ENCODE measurements at places on chromosomes 6 and 20.

- no peak for ATAC-seq
These were observed 32.8 kb downstream of the APCDD1L start for GRCh38 chr20:58482416-58482815.

GRCh38 chr20:52150440-52151258 lies 40.9 kb downstream of the ZFP64 start:
- no peak for ATAC-seq

- ATAC-seq = no peak
These were observed 56.1 kb upstream of the HFE start for GRCh38 chr6:26031151-26031594.

DNA sequence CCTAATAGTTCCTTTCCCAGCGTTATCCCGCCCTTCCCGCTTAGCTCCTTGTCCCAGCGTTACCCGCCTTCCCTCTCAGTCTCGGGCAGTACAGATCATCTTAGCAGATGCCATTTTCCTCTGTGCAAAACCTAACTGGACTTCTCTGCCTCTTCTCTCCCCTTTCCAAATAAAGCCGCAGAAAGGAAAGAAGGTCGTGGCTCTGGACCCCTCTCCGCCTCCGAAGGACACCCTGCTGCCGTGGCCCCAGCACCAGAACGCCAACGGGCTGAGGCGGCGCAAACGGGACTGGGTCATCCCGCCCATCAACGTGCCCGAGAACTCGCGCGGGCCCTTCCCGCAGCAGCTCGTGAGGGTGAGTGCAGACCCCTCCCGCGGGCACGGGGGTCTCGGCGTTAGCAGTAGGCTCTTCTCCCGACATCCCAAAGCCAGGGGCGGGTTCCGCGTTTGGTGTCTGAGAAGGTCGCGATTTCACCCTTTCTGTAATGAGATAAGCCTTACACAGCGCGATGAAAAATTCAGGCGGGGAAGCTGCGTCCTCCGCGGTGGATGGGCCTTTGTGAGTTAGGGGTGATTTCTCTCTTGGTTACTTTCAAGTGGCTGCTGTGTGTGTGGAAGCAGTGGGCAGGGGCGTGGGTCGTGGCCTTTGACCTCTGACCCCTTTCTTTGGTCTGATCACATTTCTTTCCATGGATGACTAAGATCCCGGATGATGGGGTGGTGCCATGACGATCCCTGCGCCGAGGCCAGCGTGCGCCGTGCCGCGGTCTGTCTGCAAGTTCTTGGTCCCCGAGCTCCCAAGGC lies 292.7 kb downstream of the TAF4 start:
- ATAC-seq = no peak

DNA sequence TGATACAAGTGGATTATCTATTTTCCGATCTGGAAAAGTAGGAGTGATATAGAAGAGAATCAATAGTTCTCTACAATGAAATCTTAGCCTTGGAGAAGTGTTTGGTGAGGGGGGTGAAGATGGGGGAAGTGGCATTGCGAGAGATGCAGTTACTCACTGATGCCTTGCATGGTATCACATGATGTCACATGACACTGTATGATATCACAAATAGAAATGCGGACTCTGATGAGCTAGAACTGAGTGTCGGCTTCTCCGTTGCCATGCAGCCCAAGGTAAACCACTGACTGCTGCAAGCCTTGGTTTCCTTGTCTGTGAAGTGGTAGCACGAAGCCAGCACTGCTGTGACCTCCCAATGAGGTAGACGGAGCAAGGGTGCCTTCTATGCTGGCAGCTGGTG lies 403.3 kb upstream of the AGPAT4 start:
- ATAC-seq = no peak

DNA sequence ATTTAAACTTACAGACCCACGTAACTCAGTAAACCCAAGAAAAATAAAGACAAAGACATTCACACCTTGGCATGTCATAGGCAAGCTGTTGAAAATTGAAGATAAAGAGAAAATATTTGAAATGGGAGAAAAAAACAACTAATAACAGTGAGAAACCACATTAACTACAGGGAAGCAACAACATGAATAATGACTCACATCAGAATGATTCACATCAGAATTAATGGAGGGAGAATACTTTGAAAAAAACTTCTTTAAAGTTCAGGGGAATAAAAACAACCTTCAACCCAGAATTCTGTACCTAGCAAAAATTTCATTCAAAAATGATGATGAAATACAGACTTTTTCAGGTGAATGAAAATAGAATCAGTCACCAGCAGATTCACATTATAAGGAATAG lies 32.9 kb upstream of the SLC22A3 start:
- no peak for ATAC-seq

GRCh38 chr6:11460837-11461661 lies 76.5 kb upstream of the TMEM170B start:
- peak; percentile 94 for ATAC-seq

DNA sequence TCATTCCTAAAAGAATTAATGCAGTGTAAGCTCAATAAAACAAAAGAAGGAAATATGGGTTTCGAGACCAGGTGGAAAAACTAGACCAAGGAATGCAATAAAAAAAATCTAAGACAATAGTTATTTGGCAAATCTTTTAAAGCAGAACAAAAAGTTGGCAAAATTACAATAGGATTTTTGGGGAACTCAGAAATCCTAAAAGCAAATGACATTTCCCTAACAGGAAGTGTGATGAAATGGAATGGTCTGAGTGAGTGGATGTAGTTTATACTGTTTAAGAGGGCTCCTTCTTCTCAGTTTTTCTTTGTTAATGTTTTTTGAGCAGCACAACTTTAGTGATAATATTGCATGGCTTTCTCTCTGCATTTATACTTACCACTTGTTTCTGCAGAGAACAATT lies 190.0 kb downstream of the PLCB4 start:
- ATAC-seq = no peak
